HS-5 (cell line): ENCODE measurements at places on chromosomes 13 and 19.

DNA sequence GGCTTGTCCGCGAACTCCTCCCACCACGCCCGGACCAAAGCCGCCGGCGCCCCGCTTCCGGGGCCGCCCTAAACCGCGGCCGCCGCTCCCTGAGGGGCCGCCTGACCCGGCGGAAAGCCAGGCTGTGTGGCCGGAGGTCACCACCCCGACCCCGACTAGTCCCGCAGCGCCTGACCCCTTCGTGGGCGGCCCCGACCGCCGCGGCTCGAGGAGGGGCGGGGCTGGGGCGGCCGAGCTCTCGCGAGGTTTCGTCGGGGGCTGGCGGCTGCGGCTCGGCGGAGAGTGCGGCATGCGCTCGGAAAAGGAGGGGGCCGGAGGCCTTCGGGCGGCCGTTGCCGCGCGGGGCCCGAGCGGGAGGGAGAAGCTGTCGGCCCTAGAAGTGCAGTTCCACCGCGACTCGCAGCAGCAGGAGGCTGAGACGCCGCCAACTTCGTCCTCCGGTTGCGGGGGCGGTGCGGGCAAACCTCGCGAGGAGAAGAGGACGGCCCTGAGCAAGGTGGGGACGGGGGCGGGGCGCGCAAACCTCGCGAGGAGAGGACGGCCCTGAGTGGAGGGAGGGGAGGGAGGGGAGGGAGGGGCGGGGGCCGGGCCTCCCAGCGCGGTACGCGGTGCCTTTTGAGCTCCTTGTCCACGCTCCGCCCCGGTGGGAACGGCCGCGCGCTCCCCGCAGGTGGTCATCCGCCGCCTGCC is at the start of gene UPF3A:
UPF3A (plus strand) TSS at position 251 of the 690 bp plus-strand sequence; CDS start at position 290, 39 bp downstream.
- peak; percentile 32 for DNase-seq

DNA sequence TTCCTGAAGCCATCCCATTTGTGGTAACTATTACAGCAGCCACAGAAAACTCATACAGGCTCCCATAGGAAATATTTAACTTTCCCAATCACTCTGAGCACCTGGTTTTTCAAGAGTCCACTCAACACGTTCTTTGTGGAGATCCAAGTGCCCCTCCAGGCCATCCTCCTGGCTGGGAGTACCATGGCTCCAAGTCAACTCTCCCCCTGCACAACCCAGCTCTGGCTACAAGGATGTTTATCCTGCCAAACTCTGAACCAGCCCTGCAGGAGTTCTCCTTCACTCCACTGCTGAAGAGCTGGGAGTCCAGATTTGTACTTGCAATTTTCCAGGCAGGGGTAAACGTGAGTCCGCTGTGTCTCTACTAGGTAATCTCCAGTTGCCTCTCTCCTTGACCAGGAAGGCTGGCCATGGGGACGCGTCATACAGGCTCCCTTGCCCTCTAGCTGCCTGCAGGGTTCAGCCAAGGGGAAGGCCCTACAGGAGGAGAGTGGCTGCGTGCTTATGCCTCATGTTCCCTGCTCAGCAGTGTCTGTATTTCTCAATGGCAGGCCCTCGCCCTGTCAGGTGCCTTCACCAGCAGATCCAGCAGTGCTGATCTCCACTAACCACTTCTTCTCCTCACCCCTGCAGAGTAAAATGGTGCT is 29.9 kb upstream of the ARGLU1 start:
- no peak for DNase-seq

DNA sequence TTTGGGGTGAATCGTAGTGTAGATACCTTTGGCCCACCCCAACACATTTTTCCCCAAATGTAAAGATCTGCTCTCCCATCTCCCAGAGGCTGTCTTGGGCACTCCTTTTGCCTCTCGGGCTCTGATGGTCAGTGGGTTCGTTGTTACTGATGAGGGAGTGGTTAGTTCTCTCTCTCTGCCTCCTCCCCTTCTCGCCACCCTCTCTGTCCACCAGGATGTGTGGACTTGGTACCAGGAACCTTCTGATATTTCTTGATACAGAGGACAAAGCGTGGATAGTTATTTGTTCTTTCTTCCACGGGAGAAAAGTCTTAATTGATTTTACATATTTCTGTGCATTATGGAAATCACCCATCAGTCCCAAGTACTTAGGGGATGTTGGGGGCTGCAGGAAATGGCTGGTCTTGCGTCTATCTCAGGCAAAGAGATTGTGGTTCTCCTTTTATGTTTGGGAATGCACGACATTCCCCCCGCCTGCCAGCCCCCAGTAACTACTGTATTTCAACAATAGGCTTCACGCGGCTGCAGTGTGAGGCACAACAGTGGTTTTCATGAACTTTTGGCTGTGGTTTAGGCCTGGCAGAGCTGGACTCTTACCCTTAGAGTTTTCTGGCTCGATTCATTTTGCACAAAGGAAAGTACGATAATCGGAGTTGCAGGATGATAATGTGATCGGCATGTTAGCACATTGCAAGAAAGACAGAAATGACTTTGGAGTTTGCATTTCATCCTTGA is 79.0 kb upstream of the ZNF536 start:
- DNase-seq, result no peak

GRCh38 chr19:292281-292884 is 1.2 kb upstream of the PLPP2 start:
- DNase-seq, result no peak

DNA sequence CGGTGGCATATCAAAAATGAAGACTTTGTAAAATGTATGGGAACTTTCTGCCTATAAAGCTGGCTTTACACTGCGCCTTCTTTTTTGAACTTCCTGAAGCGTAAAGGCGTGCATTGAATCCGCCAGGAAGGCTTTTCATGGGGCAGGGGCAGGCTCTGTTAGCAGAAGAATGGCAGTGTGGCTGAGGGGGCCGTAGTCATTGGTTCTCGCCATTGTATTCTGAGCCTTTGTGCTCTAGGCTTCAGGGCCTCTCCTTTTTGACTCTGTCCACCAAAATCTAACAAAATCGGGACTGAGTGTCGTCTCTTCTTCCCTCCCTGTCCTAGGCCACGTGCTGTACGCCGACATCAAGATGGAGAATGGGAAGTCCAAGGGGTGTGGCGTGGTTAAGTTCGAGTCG is 14.1 kb downstream of the PRAM1 start:
- DNase-seq, result no peak

DNA sequence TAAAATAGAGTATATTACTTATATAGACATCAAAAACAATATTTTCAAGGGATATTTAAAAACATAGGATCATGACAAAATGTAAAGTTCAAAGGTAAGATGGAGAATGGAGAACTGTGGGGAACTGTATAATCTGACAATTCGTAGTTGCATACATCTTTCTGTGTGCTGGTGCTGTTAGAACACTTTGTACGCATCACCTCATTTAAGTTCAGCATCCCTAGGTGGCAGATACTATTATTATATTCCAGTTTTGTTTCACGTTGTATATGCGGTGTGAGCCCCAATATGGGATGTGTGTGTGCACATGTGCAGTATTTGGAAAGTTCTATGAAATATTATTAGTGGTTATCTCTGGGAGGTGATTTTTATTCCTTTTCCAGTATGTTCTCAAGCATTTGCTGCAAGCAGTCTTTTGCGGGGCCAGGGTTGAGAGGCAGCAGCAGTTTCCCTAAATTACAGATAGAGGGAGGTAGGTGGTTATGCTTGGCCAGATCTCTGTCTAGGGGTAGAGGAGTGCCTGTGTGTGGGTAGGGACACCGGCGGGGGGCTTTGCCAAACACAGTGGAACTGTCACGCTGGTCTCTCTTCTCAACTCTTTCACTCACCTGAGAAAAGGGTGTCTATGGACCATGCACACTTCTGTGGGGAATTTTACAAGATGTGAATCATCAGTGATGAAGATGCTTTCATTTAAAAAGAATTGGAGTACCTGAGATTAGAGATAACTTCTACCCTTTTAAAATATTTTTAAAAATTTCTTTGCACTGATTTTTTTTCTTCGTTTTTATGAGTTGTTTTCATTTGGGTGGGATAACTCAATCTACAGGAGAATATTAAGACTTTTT is 55.6 kb upstream of the ALOX5AP start:
- no peak for DNase-seq

DNA sequence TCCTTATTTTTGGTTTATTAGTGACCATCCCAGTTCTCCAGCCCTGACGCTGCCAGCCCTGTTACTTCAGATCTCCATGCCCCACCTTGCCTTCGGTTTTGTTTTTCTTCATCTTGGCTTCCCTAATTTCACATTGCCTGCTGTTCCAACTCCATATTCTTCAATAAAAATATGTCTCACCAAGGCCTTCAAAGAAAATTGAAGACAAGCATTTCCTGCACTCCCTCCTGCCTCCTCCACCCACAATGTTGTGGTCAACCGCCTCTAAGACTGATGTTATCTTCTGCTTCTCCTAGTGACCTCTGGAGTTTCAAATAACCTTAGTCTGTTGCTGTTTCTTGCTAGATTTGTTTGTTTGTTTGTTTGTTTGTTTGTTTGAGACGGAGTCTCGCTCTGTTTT is 14.6 kb downstream of the PLD3 start:
- DNase-seq, result no peak
